ENCODE measurements at places on chromosomes 1 and 21.

DNA sequence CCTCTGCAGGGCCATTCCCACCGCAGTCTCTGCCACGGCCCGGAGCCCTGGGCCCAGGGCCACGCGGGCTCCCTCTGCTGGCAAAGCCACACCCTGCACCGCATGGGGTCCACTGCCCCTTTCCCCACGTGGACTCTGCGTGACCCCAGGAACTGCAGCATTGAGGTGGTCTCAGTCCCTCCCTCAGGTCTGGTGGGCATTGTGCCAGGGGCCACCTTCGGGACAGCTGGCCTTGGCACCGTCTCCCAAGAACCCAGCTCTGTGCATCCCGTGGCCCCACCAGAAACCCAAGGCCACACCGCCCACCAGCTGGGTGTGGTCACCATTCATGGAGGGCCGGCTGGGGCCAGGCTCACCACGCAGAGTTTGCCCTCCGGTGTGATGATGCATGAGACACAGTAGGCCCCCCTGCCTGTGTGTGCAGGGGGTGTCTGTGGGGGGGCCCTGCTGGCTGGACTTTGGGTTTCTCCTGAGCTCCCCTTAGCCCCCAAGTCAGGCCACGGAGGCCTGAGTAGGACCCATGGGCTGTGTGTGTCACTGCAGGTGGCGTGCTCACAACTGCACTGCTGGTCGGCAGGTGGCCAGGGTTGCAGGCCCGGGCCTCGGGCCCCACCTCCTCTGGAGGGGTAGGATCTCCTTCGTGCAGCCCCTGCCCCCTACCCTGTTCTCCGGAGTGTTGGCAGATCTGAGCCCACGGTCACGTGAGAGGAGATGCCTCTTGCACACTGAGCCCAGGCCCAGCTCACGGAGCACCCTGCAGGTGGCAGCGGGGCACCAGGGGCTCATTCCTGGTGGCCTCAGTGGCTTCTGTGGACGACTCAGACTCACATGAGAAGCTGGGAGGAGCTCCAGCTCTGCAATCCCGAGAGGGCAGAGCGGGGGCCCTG lies 5.8 kb downstream of the VWA1 start:
- peak; percentile 62 for DNase-seq

DNA sequence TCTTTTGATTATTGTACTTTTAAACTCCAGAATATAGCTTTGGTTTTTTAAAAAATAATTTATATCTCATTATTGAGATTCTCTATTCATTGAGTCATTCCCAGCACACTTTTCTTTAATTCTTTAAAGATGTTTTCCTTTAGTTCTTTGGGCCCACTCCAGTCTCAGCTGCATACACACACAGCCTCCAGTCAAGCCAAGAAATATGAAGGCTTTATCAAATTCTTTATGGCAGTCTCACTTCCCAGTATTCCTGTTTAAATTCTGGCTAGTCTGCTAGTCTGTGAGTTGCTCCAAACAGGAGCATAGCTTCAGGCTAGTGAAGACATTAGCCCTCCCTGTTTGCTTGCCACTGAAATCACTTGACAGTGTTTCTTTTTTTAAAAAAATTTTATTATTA lies 61.2 kb downstream of the CRP start:
- DNase-seq = no peak

DNA sequence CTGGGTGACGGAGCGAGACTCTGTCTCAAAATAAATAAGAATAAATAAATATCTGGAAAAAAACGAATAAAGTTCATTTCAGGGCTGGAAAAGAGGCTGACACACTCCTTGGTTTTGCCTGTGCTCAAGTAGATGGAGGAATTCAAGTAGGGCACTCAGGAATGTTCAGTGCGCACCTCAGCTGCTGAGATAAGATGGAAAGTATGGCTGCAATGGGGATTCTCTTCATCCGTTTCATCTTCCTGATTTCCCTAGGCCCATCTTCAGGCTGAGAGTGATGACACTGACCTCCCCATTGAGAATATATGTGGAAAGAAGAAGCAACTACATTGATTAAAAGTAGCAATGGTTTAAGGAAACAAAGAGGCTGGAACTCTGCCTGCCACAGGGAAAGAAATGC lies 130.5 kb upstream of the ZNF644 start:
- no peak for DNase-seq

GRCh38 chr1:162502928-162503327 lies 5.3 kb downstream of the UHMK1 start:
- no peak for DNase-seq

DNA sequence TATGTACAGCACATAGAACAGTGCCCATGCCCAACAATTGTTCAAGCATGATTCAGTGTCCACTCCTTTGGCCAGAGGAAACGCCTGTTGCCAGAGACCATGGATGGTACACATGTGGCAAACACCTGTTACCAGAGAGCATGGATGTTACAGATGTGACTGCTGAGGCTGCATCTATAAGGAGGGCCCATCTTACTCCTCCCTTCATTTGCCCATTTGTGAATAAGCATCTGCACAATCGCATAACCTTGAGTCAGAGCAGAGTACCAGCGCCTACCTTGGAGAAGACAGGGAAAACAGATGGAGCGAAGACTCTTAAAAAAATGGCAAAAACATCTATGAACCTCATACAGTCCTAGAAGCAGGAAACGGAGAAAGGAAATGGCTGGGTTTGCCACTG lies 36.6 kb upstream of the CACHD1 start:
- DNase-seq = no peak

GRCh38 chr21:25903607-25904006 lies 168.8 kb downstream of the GABPA start:
- no peak for DNase-seq

DNA sequence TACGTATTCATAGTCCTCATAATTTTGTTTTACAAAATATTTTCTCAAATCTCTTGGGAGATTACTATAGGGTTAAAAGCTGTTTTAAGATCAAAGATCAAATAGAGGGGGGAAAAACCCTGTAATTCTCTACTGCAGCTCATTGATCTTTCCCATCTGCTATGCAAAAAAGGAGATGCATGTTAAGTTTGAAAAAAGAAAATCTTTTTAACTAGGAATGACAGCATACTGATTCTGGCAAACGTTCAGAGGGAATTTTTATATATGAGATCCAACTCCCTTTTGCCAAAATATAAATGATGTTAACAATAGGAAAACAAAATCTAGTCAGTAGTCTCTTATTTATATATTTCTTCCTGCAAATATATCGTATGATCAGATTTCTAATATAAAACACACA lies 69.1 kb downstream of the SMYD3 start:
- DNase-seq = no peak

Measured in body of pancreas (tissue), 4 donors.